Kasumi-1 (cell line): ENCODE measurements at places on chromosomes 6 and 20.

GRCh38 chr6:11847515-11848345 lies 69.1 kb upstream of the ADTRP start:
- DNase-seq: no peak

DNA sequence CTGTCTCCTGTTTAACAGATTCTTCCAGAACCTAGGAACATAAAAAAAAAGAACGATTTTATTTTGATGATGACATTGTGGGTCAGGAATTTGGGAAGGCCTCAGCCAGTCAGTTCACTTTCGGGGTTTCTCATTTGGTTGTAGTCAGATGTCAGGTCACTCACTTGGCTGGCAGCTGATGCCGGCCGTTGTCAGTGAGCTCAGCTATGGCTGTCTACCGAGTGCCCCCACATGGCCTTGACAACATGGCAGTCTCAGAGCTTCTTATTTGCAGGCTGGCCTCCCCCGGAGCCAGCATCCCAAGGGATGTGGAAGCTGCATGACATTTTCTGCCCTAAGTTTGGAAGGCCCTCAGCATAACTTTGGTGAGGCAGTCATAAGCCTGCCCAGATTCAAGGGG lies 11.5 kb downstream of the RNF217 start:
- no peak for DNase-seq

- no peak for DNase-seq
These were observed 37.1 kb upstream of the YWHAB start for GRCh38 chr20:44848254-44849015.

DNA sequence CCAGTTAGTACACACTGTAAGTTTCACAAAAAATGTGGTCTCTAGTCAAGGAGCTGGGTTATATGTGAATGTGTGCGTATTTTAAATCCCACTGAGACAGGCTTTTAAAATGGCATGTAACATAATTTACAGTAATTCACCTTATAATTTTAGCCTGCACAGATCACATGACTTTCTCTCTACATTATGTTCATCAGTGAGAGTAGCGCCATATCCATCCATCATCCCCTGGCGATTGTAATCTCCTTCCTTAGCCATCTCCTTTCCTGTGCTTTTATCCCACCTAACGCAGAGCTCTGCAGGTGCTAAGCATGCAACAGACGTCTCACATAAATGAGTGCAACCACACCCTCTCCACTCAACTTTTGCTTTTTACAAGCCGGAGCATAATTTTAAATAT lies 210.8 kb downstream of the TBC1D7 start:
- no peak for DNase-seq

DNA sequence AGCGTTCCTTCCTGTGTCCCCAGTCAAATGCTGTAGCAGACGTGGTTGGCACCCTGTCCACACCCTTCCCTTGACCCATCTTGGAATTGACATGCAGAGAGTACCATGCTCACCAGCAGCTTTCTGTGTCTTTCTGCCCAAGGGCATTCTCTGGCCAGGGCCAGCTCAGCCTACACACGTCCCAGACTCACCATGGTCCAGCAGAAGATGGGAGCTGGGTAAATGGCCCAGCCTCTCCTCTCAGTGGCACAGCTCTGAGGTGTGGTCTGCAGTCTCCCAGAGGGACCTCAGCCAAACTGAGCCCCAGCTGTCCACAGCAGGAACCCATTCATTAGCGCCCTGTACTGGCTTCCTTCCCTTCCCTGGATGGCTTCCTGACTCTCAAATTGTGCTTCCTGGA lies 31.1 kb upstream of the BLCAP start:
- no peak for DNase-seq

- DNase-seq: no peak
These were observed 63.9 kb upstream of the MCHR2 start for GRCh38 chr6:100057941-100058340.

GRCh38 chr6:75208298-75209183 lies 2.7 kb upstream of the COL12A1 start:
- DNase-seq: peak; percentile 77

DNA sequence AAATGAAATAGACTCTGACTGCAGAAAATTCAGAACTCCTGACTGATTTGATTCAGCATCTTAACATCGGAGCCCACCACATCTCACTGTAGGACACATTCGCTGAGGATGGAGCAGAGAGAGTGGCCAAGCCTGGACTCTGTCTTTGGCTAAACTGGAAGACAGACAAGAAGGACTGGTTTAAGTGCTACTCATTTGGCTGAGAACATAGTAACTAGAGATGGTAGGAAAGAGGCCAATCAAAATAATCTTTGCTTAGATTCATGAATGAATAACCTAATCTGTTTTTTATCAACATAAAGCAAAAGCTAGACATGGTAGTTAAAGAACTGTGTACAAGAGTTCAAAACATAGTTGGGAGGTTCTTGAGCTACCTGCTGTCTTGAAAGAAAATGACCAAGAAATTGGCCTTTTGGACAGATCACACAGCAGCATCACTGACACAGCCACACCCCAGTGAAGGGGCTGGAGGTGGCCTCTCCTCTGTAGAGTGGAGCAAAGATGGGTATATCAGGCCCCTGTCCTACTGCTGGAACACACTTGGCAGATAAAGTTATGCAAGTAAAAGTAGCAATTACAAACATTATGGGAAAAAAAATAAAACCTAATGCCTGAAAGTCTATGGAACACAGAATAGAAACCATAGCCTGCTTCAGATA lies 87.1 kb upstream of the NT5E start:
- DNase-seq: no peak

DNA sequence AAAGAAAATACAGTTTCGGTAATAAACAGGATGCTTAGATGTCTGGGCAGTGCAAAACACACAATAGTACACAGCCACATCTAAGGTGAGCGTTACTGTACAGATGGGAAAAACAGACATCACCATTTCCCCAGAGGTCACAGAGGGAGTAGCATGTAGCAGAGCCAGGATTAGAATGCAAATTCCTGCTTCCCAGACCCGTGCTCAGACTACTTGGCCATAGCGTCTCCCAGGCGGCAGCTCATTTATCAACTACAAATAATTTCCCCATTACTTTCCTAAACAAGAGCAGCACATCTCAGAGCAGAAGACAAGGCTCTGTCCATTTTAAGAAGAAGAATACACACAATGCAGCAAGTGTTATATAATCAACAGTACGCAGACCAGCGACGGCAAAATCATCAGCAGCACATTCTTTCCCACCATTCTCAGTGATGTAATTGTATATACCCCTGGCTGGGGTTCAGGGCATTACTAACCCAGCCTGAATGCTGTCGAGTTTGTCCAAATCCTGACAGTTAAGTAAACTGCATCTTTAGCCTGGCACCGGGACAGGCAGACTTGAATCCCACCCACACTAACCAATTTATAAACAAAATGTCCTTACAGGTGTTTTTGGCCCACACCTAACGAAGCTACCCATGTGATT lies 61.9 kb downstream of the CNKSR3 start:
- DNase-seq: no peak

- DNase-seq: no peak
These were observed 405.5 kb upstream of the SULF2 start for GRCh38 chr20:48190757-48191156.

DNA sequence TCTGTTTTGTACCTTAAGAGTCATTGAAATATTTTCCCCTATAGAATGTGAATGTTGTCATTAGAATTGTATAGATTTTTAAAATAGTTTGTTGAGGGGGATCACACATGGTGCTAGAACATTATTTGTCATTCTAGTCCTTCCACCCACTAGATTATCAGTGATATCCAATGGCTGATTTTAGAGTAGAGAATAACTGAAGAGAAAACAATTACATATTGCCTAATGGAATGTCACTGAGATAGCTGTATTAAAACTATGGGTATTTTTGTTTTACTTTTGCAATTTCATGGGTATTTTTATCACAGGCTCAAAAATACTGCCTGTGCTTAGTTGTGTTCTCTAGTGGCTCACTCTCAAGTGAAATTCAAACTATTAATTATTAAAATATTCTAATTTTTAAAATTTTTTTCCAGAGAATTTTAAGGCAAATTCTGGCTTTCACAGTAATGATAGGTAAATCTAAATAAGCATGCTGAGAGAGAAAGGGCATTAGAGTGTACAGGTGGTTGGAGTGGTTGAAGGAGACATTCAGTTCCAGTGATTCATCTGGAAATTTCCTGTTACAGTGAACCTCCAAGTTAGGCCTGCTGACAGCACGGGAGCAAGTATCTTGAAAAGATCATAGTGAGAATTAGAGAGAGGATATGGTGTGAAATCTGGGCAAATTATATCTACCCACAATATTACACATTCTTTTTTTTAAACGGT lies 399.6 kb downstream of the NKAIN2 start:
- no peak for DNase-seq

- DNase-seq: no peak
These were observed 932.1 kb downstream of the EYS start for GRCh38 chr6:64774881-64775280.

- no peak for DNase-seq
These were observed 151.5 kb upstream of the GJE1 start for GRCh38 chr6:141981190-141981589.

DNA sequence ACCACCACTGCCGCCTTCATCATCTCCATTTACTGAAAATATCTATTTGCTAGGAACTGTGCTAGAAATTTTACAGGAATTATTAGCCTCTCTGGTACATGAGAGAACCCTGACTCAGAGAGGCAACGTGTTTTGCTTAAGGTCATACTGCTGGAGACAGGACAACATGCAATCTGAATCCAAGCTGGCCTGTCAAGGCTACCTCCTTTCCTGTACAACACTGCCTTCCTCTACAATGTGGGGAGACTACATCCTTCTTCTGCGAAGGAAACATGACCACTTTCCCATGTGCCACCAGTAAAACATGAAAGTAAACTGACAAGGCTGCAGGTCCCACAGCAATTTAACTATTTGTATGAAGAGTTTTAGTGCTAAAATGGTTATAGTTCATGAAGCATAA lies 200.9 kb downstream of the BACH2 start:
- DNase-seq: no peak

DNA sequence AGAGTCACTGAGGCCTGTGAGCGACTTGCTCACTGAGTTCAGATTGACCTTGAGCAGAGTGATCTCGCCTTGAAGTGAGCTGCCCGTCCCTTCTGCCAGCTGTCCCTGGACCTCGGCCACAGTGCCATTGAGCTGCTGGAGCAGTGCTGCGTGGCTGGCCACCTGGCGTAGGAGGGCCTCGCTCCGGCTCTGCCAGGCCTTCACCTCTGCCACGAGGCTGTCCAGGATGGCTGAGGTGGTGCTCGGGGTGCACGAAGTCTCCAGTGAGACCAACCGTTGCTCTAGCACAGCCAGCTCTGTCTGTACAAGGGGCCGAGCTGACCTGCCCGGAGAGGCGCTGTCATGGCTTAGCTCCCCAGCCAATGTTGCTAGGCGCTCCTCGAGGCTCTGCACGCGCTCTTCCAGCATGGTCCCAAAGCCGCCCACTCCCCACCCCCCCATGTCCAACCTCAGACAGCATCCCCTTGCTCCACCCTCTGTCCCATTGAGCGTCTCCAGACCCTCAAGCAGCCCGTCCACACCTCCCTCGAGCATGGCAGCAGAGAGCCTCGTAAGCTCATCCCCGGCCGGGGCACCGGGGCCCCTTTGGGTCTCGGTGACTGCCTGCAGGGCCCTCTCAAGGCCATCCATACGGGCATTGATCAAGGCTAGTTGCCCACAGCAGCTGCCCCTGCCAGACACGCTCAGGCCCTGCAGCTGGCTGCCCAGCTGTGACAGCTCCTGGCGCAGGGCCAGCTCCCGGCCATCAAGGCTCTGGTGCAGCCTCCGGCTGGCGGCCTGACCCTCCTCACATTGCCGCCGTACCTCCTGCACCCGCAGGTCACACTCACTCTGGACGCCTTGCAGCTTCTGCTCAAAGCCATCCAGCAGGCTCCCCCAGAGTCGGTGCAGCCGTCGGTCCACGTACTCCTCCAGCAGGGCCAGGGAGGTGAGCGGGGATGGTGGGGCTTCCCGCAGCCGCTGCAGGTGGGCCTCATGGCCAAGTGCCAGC lies 4.6 kb downstream of the EMILIN3 start:
- DNase-seq: no peak

DNA sequence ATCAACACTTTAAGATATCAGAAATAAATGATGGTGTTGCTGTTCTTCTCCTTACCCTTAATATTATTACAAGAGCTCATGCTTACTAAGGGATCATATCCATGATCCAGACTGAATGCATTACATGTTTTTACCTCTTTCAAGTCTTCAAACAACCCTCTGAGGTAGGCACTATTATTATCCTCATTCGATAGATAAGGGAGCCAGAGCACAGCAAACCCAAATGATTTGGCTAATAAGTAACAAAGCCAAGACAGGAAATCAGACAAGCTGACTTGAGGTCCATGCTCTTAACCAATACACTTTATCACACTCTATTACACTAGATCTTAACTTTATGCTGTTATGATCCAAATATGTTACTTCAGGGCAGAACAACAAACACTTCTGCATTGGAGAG lies 145.9 kb downstream of the RALGAPA2 start:
- DNase-seq: no peak

GRCh38 chr6:45812922-45813321 lies 202.7 kb downstream of the CLIC5 start:
- DNase-seq: no peak

DNA sequence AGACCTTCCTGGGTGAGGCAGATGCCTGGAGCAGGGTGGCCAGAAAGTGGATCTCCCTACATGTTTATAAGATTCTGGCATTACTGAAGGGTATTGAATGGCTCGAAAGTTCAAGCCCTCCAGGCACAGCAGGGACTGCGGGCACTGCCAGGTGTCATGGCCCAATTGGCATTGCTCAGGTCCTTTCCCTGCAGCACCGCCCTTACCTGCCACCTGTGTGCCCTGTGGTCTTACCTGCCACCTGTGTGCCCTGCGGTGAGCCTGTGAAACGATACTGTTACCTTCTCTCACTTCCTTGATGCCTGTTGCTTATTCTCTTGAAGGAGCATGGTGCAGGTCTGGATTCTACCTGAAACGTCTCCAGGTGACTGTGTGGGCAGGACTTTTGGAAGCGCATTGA lies 32.2 kb downstream of the SMOC2 start:
- no peak for DNase-seq

DNA sequence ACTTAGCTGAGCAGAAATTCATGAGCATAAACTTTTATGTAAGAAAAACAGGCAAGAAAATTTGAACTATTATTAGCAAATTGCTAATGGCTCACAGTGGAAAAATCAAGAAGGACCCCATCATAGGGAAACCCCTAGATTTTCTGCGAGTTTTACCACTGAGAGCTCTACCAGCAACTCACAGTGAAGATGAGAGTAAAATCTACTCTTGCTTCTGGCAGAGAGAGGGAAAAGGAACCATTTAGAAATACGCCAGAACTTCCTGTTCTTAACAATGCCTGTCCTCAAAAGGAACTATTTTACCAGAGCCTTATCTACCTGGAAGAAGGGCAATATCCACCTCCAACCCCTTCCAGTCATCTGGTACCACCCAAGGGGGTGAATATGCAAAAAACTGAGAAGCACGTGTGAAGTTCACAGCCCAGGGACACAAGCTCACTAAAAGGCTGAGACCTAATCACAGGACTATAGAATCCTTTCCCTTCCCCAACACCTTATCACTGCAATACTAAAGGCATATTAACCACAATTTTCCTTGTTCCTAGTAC lies 34.4 kb upstream of the ASF1A start:
- peak; percentile 13 for DNase-seq

- no peak for DNase-seq
These were observed 179.2 kb downstream of the TMEM242 start for GRCh38 chr6:157143890-157144798.

GRCh38 chr6:111956098-111956497 lies 82.8 kb upstream of the FYN start:
- no peak for DNase-seq
